IMR-90 (cell line): ENCODE measurements at places on chromosomes 3 and 15.

DNA sequence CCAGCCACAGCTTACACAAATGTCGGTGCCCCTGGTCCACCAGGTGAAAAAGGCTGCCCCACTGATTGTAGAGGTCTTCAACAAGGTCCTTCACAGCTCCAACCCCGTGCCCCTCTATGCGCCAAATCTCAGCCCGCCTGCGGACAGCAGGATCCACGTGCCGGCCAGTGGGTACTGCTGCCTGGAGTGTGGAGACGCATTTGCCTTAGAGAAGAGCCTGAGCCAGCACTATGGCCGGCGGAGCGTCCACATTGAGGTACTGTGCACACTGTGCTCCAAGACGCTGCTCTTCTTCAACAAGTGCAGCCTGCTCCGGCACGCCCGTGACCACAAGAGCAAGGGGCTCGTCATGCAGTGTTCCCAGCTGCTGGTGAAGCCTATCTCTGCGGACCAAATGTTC is 32.9 kb upstream of the ALPK3 start:
- H3K4me1 ChIP-seq, result peaks cover 6% of the 10 kb centered on the region
- no peak for DNase-seq
- no peak overlapping the region for H3K4me3 ChIP-seq
- H3K27ac ChIP-seq, result no peak overlapping the region

- no peaks in the 10 kb centered on the region for H3K27me3 ChIP-seq
- DNase-seq, result no peak
- no peak overlapping the region for H3K27ac ChIP-seq
Measured at GRCh38 chr3:185760088-185760487, 64.8 kb downstream of the IGF2BP2 start.

GRCh38 chr3:11095932-11096265 is 58.4 kb upstream of the HRH1 start:
- peak overlapping the region; percentile 63 for H3K27ac ChIP-seq
- H3K36me3 ChIP-seq, result no peaks in the 10 kb centered on the region
- H3K4me3 ChIP-seq, result no peak overlapping the region
- no peaks in the 10 kb centered on the region for H3K27me3 ChIP-seq
- DNase-seq, result peak; percentile 23

GRCh38 chr3:70020906-70021660 is 21.6 kb downstream of the SAMMSON start:
- DNase-seq, result no peak
- no peaks in the 10 kb centered on the region for H3K36me3 ChIP-seq
- no peak overlapping the region for H3K4me3 ChIP-seq
- H3K27me3 ChIP-seq, result no peaks in the 10 kb centered on the region; the same call in 1 of the 2 replicates
- H3K4me1 ChIP-seq, result no peaks in the 10 kb centered on the region
- H3K27ac ChIP-seq, result no peak overlapping the region

GRCh38 chr15:39455471-39455991 is 125.3 kb upstream of the THBS1 start:
- peaks cover 7% of the 10 kb centered on the region for H3K4me1 ChIP-seq
- H3K27ac ChIP-seq, result no peak overlapping the region; the same call in 1 of the 2 replicates
- H3K27me3 ChIP-seq, result no peaks in the 10 kb centered on the region

- H3K36me3 ChIP-seq, result no peaks in the 10 kb centered on the region
- no peak for DNase-seq
- H3K27me3 ChIP-seq, result no peaks in the 10 kb centered on the region
- no peak overlapping the region for H3K4me3 ChIP-seq
Measured at GRCh38 chr3:56309465-56309864, 158.8 kb downstream of the ERC2 start.

GRCh38 chr3:190116551-190117067 is 4.1 kb downstream of the P3H2 start:
- no peaks in the 10 kb centered on the region for H3K36me3 ChIP-seq
- peak; percentile 54 for DNase-seq
- no peak overlapping the region for H3K27ac ChIP-seq
- no peak overlapping the region for H3K4me3 ChIP-seq
- H3K4me1 ChIP-seq, result peaks cover 13% of the 10 kb centered on the region
- no peaks in the 10 kb centered on the region for H3K27me3 ChIP-seq

DNA sequence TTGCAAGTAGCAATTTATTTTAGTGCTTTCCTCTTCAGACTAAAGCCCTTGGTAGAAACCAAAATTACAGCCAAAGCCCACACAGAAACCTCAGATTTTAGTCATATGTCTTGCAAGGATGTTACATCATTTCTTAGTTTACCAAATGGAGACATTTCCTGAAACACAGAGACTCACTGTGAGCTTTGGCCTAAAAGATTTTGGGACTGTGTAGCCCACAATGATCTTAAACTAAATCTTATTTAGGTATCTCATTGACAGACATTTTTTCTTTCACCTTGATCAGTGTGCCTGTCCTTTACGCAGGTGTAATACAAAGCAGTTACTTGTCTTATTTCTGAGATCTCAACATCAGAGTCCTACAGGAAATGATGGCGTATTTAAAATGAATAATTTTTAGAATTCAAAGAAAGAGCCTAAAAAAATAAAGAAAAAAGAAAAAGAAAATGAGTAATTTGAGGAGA is 27.8 kb upstream of the AP4E1 start:
- peak; percentile 86 for DNase-seq
- H3K4me3 ChIP-seq, result no peak overlapping the region
- H3K4me1 ChIP-seq, result peaks cover 11% of the 10 kb centered on the region
- peak overlapping the region; percentile 28; the same call in 1 of the 2 replicates for H3K27ac ChIP-seq
- H3K27me3 ChIP-seq, result no peaks in the 10 kb centered on the region

GRCh38 chr3:120469440-120469839 is 18.6 kb upstream of the FSTL1 start:
- no peak overlapping the region for H3K4me3 ChIP-seq
- H3K36me3 ChIP-seq, result no peaks in the 10 kb centered on the region
- H3K27ac ChIP-seq, result peak overlapping the region; percentile 32; the same call in 1 of the 2 replicates
- peaks cover 24% of the 10 kb centered on the region for H3K4me1 ChIP-seq
- peak; percentile 50 for DNase-seq
- H3K27me3 ChIP-seq, result no peaks in the 10 kb centered on the region

DNA sequence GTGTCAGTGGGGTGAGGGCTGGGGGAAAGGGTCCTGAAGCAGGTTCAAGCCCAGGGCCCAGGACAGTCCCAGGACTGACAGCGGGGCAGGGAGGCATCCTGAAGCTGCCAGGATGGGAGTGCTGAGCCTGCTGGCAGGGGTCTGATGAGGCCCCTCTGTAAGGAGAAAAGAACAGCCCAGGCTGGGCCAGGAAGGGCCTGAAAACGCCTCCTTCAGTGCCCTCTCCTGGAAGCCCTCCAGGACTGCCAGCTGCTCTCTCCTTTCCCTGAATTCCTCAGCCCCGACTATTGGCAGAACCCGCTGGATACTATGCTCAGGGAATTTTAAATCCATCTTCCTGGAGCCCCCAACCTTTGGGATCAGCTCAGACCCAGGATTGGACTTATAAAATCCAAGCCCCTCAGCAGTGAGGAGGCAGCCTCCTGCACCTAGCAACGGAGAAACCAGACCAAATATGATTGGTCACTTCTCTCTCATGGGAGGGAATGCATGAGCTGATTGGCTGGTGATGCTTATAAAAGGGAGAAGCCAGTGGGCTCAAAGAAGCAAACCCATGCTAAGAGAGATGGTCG is 203.5 kb upstream of the LINGO1 start:
- H3K4me1 ChIP-seq, result no peaks in the 10 kb centered on the region
- H3K36me3 ChIP-seq, result no peaks in the 10 kb centered on the region
- DNase-seq, result peak; percentile 27
- peaks cover 73% of the 10 kb centered on the region for H3K27me3 ChIP-seq
- H3K4me3 ChIP-seq, result no peak overlapping the region

- no peaks in the 10 kb centered on the region for H3K4me1 ChIP-seq
- no peaks in the 10 kb centered on the region for H3K36me3 ChIP-seq
- H3K4me3 ChIP-seq, result no peak overlapping the region
- H3K27ac ChIP-seq, result no peak overlapping the region
- H3K27me3 ChIP-seq, result peaks cover 37% of the 10 kb centered on the region
Measured at GRCh38 chr15:78360367-78360801, 20.2 kb downstream of the CRABP1 start.

DNA sequence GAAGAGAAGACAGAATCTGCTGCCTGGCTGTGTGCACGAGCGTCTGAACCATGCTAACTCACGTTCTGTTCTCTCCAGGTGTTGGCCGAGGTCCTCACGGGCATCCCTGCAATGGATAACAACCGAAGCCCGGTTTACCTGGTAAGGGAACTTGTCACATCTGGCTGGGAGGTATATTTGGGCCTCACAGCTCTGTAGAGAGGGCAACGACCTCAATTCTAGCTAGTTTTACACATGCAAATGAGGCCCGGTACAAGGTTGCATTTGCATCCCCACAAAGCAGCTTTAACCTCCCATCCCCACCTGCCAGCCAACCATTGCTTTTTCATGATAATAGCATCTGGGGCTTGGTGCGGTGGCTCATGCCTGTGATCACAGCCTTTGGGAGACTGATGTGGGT is 22.0 kb upstream of the TATDN2 start:
- no peaks in the 10 kb centered on the region for H3K27me3 ChIP-seq
- peaks cover 20% of the 10 kb centered on the region for H3K36me3 ChIP-seq
- H3K4me1 ChIP-seq, result peaks cover 8% of the 10 kb centered on the region
- no peak overlapping the region for H3K4me3 ChIP-seq

DNA sequence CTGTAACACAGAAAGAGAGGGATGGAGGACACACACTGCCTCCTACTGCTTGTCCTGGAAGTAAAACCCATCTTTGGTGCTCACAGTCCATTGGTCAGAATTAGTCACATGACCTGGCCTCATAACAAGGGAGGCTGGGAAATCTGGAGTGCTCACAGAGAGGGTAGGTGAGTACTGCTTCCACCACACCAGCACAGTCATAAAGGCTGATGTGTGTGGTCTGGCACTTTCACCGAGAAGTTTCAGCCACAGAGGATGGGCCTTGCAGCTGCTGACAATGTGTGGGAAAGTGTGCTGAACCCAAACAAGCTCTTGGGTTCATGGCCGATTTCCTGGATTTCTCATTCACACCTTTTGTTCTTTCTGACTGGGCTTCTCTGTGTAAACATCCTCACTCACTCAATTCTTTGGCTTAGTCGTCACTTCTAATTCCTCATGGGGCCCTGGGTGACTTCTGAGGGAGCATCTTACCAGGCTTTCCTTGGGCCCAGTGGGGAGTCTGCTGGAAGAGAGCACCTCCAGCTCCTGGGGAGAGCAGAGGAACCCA is 100.7 kb downstream of the ASB7 start:
- DNase-seq, result peak; percentile 93
- no peaks in the 10 kb centered on the region for H3K36me3 ChIP-seq
- 0 out of 2 replicates have a peak overlapping the region, but pooled peaks have one; percentile 32 for H3K27ac ChIP-seq

- H3K27ac ChIP-seq, result no peak overlapping the region
- H3K36me3 ChIP-seq, result no peaks in the 10 kb centered on the region
- no peak overlapping the region for H3K4me3 ChIP-seq
- H3K27me3 ChIP-seq, result 0 out of 2 replicates have a peak, but pooled peaks cover 2% of the 10 kb centered on the region
- no peaks in the 10 kb centered on the region for H3K4me1 ChIP-seq
Measured at GRCh38 chr3:197593046-197593380, 37.2 kb upstream of the BDH1 start.

GRCh38 chr15:39188314-39188713 is 392.6 kb upstream of the THBS1 start:
- no peak for DNase-seq
- no peaks in the 10 kb centered on the region for H3K27me3 ChIP-seq
- H3K4me1 ChIP-seq, result peaks cover 20% of the 10 kb centered on the region
- H3K36me3 ChIP-seq, result no peaks in the 10 kb centered on the region
- H3K27ac ChIP-seq, result no peak overlapping the region
- H3K4me3 ChIP-seq, result no peak overlapping the region

- H3K27me3 ChIP-seq, result no peaks in the 10 kb centered on the region
- no peak overlapping the region for H3K4me3 ChIP-seq
- H3K27ac ChIP-seq, result no peak overlapping the region
- no peak for DNase-seq
Measured at GRCh38 chr3:139732729-139733128, 55.0 kb upstream of the NMNAT3 start.

DNA sequence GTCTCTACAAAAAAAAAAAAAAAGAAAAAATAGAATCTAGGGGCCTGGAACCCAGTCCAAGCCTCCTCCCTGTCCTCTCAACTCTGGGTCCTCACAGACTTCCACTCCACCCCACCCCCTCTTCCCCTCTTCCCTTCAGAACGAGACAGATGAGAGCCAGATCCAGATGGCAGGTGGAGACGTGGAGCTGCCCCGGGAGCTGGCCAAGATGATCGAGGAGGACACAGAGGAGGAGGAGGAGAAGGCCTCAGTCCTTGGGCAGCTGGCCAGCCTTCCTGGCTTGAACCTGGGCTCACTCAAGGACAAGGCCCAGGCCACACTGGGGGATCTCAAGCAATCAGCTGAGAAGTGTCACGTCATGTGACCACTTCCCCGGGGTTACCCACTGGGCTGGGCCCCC is 3.6 kb downstream of the CPLX3 start:
- no peaks in the 10 kb centered on the region for H3K4me1 ChIP-seq
- no peaks in the 10 kb centered on the region for H3K36me3 ChIP-seq
- H3K4me3 ChIP-seq, result no peak overlapping the region
- no peak for DNase-seq
- H3K27me3 ChIP-seq, result peaks cover 36% of the 10 kb centered on the region

DNA sequence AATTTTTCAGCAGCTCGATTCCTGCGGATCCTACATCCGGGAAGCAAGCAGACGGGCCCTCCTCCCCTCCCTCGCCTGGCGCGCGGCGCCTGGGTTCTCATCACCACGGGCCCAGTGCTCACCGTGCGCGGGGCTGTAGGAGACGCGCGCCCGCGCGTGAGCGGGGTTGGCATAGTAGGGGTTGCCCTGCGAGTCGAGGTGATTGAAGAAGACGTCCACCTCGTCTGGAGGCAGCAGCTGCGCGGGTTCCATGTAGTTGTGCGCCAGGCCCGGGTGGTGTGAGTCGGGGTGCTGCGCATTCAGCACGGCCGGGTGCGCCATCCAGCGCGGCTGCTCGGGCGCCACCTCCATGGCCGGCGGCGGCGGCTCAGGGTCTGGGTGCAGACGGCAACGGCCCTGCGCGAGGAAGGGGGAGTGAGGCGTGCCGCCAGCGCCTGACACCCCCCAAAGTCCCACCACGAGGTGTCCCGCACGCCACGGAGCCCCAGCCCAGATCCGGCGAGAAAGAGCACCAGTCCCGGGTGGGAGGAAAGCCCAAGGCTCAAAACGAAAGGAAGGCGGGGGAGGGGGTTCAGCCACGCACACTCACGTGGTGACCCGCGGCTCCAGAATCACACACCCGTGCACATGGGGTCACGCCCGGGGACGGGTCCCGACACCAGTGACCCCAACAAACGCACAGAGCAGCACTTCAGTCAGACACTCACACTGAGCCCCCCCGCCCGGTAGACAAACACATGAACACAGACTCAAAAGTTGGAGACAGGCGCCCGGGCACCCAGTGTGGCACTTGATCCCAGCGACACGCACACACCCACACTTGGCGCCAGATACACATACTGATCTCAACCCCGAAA is 6.1 kb downstream of the GATA2 start:
- peak overlapping the region; percentile 69 for H3K27ac ChIP-seq
- H3K4me1 ChIP-seq, result peaks cover 27% of the 10 kb centered on the region
- H3K36me3 ChIP-seq, result peaks cover 6% of the 10 kb centered on the region
- peaks cover 23% of the 10 kb centered on the region; the same call in 1 of the 2 replicates for H3K27me3 ChIP-seq

GRCh38 chr15:80267658-80268057 is 15.6 kb upstream of the CTXND1 start:
- H3K27me3 ChIP-seq, result peaks cover 30% of the 10 kb centered on the region
- H3K4me3 ChIP-seq, result no peak overlapping the region
- no peak for DNase-seq
- no peaks in the 10 kb centered on the region for H3K4me1 ChIP-seq
- H3K36me3 ChIP-seq, result no peaks in the 10 kb centered on the region

- H3K4me3 ChIP-seq, result no peak overlapping the region
- H3K4me1 ChIP-seq, result peaks cover 6% of the 10 kb centered on the region; the same call in 1 of the 2 replicates
- no peaks in the 10 kb centered on the region; the same call in 1 of the 2 replicates for H3K27me3 ChIP-seq
- peak; percentile 51 for DNase-seq
- H3K27ac ChIP-seq, result no peak overlapping the region
Measured at GRCh38 chr3:11085093-11085840, 69.0 kb upstream of the HRH1 start.

- H3K36me3 ChIP-seq, result no peaks in the 10 kb centered on the region
- H3K27me3 ChIP-seq, result peaks cover 32% of the 10 kb centered on the region
- DNase-seq, result no peak
- no peak overlapping the region for H3K4me3 ChIP-seq
- no peak overlapping the region for H3K27ac ChIP-seq
Measured at GRCh38 chr3:46699676-46700523, 1.3 kb upstream of the TMIE start.
